ENCODE measurements at places on chromosomes 1 and 21.

DNA sequence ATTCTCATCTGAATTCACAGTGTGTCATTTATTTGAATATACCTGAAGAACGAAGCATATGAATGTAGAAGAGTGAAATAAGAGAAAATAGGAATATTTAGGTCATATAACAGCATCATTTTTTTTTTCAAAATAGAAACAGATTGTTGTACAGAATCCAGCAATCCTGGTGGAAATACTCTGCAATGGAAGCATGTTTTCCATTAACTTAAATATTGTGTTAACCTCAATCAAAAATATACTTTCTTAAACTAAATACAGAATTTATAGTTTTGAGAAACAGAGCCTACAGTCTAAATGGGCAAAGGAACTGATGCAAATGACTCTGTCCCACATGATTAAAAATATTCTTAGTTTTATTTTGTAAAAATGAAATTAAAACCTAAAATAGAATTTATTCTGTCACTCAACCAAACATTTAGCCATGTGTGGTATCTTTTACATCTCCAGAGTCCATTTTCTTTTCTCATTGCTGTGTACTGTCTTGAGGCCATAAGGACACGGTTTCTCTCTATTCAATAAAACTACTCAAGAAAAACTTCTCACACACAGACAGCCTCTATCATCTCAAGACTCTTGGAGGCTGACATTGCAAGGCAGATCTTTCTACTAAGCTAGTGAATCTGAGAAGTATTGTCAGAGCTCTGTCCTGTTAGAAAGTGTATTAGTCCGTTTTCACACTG, 322.6 kb downstream of the LTN1 start:
- no peak for DNase-seq

GRCh38 chr1:244035358-244035757, 15.7 kb upstream of the ZBTB18 start:
- no peak for DNase-seq

GRCh38 chr21:32698971-32699693, 28.7 kb downstream of the SYNJ1 start:
- peak; percentile 54 for DNase-seq

DNA sequence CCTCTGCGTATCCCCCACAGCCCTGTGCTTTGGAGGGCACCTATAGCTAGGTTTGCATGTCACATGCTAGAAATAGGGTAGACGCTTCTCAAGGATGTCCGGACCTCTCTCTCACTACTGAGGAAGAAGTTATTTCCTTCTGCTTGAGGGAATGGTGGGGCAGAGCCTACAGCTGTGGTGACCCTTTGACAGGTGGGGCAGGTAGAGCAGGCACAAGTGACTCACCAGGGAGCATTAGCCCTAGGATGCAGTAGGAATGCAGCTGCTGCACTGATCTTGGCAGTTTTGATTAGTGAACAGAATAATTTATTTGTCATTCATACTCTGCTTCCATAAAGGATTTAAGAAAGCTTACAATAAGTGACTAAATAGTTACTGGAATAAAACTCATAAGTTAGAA, 129.6 kb upstream of the HOOK1 start:
- no peak for DNase-seq

DNA sequence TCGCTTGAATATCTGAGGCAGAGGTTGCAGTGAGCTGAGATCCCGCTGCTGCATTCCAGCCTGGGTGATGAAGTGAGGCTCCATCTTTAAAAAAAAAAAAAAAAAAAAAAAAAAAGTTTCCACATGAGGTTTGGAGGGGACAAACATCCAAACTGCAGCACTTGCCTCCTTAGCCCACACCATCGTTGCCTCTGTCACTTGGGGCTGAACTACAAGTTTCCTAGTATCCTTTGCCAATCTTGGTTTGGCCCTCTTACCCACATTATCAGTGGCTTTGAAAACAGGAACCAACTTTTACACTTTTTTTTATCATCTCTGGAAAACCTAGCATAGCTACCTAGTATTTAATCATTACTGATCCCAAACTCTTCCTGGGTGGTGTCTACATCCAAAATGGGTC, 59.2 kb downstream of the CLSTN1 start:
- no peak for DNase-seq

- DNase-seq: no peak
Measured at GRCh38 chr1:198635964-198636363, 2.9 kb upstream of the PTPRC start.

DNA sequence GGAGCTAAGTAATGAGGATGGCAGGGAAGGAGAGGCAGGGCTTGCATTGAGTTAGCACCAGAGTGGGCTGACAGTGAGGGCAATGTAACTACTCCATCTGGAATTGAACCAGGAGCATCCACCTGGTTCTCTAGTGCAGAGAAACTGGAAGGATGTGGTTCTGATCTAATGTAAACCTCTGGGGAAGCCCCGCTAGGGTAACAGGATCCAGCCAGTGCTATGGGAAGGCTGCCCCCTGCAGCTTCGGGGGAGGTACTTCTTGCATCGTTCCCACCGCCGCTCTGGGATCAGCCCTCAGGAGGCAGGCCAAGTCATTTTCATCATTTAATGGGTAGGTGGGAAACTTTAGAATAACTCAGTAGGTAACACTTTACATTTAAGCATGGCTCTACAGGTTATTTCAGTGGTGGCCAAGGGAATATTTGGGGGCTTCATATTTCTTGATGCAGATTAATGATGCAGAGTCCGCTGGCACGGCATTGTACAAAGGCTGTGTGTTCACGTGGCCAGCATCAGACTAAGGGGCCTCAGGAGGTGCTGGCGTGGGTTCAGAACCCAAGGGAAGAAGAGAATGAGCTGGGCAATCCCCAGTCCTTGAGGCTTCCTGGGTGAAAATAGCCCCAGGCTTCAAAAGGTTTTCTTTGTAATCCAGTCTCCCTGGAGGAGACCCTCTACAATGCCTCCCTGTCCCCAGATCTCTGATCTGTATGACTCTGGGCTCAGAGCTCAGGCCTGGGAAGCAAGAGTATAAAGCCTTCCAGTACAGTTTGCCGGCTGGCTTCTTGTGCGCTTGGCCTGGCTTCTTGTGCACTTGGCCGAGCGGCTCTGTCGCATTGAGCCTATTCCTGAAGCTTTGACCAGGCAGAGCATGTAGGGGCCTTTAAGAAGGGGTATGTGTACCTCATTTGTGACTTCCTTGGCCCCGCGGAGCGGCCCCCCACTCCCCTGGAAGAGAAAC, 26.4 kb upstream of the KAZN start:
- DNase-seq: no peak

Data from dermis blood vessel endothelial cell (primary cell).